Hippocampal formation (tissue), 2 donors: ENCODE measurements at places on chromosomes 16 and 17.

DNA sequence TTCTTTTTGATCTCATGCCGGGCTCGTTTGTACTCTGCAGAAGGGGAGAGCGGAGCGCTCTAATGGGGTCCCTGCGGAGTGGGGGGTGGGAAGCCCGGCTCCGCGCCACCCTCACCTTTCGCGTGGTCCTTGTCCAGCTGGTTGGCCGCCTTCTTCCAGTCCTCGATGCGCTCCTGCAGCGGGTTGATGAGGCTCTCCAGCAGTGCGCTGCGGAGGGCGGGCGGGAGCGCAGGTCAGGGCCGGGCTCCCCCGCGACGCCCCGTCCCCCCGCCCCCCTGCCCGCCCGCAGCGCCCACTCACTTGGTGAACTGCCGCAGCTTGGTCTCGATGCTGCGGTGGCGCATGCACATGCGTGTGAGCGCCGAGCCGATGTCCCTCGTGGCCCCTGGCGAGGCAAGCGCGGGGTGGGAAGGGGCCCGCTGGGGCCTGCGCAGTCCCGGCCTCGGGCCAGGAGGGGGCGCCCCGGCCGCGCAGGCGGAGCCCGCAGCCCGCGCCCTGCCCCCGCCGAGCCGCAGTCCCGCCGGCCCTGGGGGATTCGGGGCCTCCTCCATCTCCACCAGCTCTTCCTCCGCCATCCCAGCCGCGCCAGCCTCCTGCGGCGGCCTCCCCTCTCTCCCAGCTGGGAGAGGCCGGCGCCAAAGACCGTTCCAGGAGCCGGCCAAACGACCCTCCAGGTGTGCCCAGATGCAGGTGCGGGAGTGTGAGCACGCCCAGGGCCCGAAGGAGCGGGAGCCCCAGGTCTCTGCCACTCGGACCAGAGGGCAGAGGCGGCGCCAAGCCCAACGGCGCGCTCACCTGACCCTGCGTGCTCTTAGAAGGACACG lies 6.0 kb downstream of the MTSS2 start:
- no peak for DNase-seq

GRCh38 chr16:51359141-51359955 lies 208.3 kb upstream of the SALL1 start:
- peak; percentile 74 for DNase-seq

DNA sequence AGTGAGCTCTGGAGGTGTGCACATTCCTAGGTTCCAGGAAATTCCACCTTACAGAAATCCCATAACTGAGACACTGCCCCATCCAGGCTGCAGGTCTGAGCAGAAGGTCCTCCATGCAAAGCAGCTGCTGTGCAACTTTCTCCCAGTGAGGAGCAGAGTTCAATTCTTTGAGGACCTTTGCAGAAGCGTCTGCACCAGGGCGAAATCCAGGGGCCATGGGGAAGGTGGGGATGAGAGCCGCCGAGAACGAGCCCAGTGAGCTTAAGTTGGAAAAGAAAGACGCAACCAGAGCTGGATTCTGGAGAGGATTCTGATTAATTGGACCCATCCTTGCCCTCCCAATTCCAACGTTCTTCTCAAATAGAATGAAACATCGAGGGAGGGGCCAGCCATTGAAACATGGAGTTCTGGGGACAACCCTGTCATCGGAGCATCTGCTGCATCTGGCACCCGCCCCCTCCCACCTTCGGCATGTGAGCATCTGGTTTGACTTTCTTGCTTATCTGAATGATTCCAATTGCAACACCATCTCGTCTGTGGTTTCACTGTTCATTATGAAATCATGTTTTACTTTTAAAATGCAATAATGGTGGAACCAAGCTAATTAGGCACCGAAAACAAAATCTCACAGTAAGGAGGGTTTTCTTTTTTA lies 190.6 kb upstream of the FOXF1 start:
- no peak for DNase-seq

DNA sequence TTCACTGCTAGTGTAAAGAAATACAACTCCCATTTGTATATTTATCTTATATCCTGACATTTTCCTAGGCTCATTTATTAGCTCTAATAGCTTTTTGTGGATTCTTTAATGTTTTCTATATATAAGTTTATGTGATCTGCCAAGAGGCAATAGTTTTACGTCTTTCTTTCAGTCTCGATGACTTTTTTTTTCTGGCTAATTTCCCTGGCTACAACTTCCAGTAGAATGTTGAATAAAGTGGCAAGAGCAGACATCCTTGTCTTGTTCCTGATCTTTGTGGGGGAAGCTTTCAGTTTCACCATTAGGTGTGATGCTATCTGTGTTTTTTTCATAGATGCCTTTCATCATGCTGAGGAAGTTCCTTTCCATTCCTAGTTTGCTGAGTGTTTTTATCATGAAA lies 43.9 kb upstream of the ABCA3 start:
- DNase-seq: no peak
